MG63 (cell line): ENCODE measurements at places on chromosomes 5 and 9. TPM values are rescaled to one million over a fixed set of nuclear protein-coding genes. Genes with fewer than 3 reads are reported as not detected.
A peak's percentile ranks its signal among the peaks of the same experiment; 100 is the strongest.

IFNA2 gene
- total RNA-seq: not detected in 2 replicates

TMEM232 gene
- total RNA-seq: 2.6 TPM in 1 of 2 replicates, not detected in the other

PTGS1 gene
- total RNA-seq: not detected in 2 replicates

CTSV gene
- total RNA-seq: 1.9 and 4.0 TPM in 2 replicates

GRCh38 chr5:178288401-178289368 lies 56.1 kb upstream of the PHYKPL start:
- DNase-seq: peak; percentile 99

GRCh38 chr9:116285320-116285719 lies 131.7 kb downstream of the PAPPA start:
- no peak for DNase-seq

HEXB gene
- total RNA-seq: 165 and 208 TPM in 2 replicates

DNA sequence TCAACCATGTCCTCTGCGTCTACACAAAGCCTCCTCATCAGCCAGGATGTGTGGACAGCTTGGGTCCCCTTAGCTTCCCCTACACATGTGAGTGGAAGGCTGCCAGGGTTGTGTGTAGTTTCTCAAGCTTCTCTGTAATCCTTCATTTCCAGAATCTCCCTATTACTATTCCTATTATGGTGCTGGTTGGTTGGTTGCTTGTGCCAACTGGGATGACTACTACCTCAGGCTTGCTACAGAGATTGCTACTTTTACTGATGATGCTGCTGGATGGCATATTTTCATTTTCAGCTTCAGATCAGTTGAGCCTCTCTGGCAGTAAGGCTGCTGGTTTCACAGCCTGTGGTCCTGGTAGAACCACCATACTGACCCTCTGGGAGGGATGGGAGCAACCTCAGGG lies 39.9 kb downstream of the ATG10 start:
- DNase-seq: peak; percentile 22

CCDC192 gene
- not detected in 2 replicates for total RNA-seq
